Panc1 (cell line): ENCODE measurements at places on chromosomes 5 and 9. TPM values are rescaled to one million over a fixed set of nuclear protein-coding genes. Genes with fewer than 3 reads are reported as not detected.

DNA sequence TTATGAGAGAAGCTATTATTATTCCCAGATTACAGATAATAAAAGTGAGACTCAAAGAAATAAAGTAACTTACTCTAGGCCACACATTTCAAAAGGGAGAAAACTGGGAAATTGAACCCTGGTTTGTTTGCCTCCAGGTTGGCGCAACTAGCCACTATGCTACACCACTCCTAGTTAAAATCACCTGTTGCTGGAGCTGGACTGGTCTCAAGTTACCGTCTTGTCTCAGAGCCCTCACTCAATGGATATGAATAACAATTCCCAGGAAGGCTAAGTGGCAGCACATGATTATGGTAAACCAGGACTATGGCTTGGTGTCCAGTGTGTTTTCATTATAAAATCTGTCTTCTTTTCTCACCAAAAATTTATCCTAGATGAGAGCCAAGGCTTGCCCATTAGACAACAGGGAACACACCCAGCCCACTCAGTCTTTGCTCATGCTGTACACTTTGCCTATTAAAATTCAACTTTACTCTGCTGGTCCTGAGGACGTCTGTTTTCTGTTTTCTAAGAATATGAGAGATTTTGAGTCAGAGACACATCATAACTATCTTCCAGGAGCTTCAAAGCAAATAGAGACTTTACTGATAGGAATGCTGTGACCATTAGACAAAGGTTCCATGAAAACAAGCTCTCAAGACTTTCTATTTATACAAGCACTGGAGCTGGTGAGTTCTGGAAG is 58.1 kb downstream of the ADRB2 start:
- DNase-seq, result no peak

DNA sequence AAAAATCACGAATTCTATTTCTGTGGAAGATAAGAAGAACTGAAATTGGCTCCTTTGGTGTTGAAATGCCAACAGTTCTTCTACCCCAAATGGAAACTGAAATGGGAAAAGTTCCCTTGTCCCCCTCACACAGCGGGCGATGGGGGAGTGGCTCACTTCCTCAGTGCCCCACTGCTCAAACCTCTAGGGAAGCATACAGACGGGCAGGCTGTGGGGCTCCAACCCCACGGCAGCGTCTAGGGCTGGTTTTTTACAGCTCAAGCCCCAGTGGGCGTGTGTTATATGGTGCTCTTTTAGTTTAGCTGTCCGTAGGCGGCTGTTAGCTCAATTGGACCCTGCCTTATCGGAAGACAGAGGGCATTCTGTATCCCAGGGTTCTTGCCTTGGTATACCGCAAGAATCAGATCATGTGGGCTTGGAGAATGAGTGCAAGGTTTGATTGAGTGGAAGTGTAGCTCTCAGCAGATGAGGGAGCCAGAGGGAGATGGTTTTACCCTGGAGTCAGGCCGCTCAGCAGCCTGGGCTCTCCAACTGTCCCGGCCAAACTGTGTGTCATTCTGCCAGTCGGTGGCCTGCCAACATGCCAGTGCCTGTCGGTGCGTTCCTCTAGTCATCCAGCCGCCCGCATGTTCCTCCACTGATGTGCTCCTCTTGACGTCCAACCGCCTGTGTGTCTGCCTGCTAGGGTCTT is 166.3 kb upstream of the ZNF608 start:
- DNase-seq, result no peak

The WDR38 gene
- not detected for total RNA-seq

DNA sequence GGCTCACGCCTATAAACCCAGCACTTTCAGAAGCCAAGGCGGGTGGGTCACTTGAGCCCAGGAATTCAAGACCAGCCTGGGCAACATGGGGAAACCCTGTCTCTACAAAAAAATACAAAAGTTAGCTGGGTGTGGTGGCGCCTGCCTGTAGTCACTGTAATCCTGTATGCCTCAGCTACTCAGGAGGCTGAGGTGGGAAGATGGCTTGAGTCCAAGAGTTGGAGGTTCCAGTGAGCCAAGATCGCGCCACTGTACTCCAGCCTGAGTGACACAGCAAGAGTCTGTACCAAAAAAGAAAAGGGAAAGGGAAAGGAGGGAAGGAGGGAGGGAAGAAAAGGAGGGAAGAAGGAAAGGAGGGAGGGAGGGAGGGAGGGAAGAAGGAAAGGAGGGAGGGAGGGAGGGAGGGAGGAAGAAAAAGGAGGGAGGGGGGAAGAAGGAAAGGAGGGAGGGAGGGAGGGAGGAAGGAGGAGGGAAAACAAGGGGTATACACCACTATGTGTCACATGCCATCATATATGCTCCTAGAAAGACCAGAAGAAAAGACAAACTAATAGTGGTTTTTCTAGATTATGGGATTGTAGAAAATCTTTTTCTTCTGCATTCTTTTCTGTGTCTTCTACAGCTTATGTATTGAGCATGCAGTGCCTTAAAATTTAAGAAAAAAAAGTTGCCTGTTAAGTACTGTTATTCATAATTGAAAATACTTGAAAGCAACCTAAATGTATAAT is 240.1 kb downstream of the DENND1A start:
- DNase-seq, result no peak

GRCh38 chr5:112584781-112585180 is 152.9 kb upstream of the APC start:
- DNase-seq, result no peak

- no peak for DNase-seq
Observed at GRCh38 chr5:94674490-94675382, 56.3 kb downstream of the SLF1 start.

GRCh38 chr5:132363431-132364112 is 5.9 kb upstream of the SLC22A5 start:
- DNase-seq, result no peak

- no peak for DNase-seq
Observed at GRCh38 chr5:151222790-151223446, 974 bp downstream of the CCDC69 start.

- DNase-seq, result no peak
Observed at GRCh38 chr5:97266576-97266975, 83.5 kb upstream of the RIOK2 start.

- no peak for DNase-seq
Observed at GRCh38 chr9:101462558-101462957, 27.0 kb upstream of the ALDOB start.

DNA sequence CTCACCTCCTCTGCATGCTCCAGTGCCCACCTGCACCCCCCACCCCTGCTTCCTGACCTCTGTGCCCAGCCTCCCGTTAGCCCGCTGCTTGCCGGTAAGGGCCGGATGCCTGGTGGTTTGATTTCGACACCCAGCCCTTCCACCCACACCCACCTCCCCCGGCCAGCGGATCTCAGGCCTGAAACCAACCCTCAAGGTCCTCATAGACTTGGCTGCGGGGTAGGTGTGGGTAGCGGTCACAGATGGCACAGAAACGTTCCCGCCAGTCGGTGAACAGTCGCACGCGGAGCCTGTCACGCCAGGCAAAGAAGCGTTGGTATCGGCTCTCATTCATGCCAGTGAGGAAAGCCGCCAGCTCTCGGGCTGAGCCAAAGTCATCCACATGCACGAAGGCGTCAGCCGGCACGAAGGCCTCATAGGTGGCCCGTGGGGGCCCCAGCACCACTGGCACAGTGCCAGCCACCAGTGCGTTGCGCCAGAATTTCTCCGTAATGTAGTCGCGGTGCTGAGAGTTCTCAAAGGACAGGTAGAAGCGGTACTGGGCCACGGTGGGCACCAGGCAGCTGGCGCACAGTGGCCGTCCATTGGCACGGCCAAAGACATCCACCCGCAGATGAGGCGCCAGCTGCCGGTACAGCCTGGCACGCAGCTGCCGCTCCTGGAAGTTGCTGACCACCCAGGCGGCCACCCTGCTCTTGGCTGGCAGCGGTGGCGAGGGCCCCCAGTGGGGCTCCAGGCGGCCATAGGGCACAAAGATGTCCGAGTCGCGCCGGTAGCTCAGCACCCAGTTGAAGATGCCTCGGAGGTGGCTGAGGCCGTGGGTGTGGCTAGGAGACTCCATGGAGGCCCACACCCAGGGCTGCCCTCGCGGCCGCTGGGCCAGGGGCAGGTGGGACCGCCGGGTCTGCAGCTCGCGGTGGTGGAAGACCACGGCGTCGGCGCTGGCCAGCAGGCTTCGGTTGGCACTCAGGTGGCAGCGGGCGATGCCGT is 1.1 kb downstream of the FUT7 start:
- no peak for DNase-seq

The MGAT1 gene
- total RNA-seq, result 113 TPM

GRCh38 chr5:118115791-118116190 is 872.6 kb downstream of the DTWD2 start:
- DNase-seq, result no peak

DNA sequence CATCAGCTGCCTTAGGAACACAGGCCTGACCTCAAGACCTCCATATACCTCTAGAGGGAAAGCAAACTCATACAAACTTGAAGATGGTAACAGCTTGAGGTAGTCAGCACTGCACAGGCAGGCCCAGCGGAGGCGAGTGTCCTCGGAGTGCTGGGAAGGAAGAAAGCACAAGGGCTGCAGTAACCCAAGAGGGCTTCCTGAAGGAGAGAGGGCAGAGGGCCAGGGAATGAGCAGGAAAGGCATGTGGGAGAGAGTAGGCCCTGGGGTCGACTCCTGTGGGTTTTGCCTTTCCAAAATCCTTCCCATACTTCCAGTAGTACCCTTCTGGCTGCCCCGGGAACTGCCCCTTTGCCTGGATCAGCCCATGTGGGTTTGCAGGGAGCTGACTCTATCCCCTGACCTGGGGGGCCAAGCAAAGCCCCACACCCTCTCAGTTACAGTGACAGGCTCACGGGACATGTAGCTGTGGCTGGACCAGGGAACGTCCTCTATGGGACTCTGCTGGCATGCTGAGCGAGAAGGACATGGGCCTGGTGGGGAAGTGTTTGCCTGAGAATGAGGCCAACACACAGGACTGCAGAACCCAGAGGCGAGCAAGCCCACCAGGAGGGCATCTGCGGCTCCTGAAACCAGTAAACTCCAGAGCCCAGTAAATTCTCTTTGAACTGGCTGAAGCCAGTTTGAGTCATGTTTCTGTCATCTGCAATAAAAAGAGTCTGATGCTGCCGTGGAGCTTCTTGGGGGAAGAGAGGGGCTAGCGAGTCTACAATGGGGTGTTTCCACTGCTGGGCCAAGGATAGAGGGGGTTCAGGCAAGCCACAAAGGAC is 64.1 kb downstream of the COL23A1 start:
- no peak for DNase-seq

GRCh38 chr5:50710838-50711237 is 44.4 kb downstream of the PARP8 start:
- DNase-seq, result no peak

GRCh38 chr9:131557855-131558548 is 12.7 kb downstream of the PRRT1B start:
- no peak for DNase-seq

DNA sequence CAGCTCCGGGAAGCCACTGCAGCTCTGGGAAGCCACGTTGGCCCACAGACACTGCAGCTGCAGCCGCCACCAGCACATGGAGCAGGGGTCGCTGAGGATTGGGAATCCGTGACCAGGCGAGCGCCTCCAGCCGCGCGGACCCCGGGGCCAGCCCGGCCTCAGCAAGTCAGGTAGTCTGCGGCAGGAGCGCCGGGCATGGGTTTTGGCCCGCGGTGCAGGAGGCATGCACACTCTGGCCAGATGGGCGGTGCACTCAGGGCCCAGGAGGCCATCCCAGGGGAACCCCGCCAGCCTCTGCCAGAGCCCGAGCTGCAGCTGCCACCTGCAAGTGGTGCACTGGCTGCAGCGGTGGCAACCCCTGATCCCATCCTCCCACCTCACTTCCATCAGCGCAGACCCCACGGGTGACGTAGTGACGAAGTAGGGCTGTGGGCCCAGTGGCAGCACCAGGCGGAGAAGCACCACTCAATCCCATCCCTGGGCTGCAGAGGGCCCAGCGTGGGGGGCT is 368.3 kb upstream of the SPATA31A5 start:
- no peak for DNase-seq

The PCDHB4 gene
- total RNA-seq, result 0.26 TPM

- no peak for DNase-seq
Observed at GRCh38 chr5:61746831-61747575, 414.9 kb downstream of the ZSWIM6 start.

The CNTLN gene
- total RNA-seq, result not detected

DNA sequence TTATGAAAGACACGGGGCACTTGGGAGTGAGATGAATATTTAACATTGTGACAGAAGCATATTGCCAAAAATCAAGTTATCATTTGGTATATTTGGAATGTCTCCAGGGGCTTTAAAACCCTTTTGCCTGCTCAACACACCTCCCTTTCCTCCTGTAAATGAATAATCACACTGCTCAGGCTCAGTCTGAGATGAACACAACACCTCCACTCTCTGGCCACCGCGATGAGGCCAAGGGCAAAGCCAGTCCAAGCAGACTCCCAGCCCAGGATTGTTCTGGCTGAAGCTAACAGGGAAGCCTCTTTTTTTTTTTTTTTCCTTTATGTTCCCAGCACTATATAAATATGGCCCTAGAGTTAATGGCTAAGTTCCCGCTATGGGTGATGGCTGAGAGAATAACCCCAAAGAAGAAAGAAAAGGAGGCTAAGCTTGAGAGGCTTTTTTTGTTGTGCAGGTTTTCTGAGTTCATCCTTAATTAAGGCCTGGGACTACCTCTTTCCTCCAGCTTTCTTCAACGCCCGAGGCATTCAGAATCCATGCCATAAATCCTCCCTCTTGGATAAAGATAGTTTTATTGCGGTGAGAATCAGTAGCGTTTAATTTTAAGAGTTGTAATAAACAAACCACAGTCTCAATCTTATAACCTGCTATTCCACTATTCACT is 10.5 kb upstream of the ERAP1 start:
- DNase-seq, result no peak

- DNase-seq, result no peak
Observed at GRCh38 chr5:91170266-91170665, 212.9 kb downstream of the ARRDC3 start.
